Renal cortex interstitium (tissue), 15 donors: ENCODE measurements at places on chromosomes 11 and 22. TPM values are rescaled to one million over a fixed set of nuclear protein-coding genes. Genes with fewer than 3 reads are reported as not detected.

DNA sequence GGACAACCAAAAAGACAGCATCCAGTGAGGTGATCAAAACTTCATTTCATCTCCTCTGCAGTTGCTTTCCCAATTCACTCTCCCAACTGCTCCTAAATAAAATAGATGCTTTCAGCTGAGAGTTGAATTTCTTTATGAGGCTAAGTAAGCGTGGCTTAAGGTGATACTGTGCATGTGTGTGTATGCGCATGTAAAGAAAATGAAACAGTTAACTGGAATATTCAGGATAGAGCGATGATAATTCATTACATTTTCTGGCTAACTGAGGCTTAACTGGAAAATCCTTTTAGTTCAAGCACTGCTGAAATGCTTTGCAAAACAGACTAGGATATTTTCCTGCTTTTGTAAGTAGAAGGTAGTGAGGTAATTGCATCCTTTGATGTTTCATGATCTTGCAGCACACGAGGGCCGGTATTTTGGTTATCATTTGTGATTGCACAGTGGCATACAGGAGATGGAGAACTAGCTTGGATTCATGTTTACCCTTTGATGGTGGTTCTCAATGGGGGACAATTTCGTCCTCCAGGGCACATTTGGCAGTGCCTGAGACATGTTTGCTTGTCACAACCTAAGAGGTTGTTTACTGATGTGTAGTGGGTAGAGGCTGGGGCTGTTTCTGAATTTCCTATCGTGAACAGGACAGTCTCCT, 71.2 kb downstream of the ZBTB16 start:
- no peak for DNase-seq

DNA sequence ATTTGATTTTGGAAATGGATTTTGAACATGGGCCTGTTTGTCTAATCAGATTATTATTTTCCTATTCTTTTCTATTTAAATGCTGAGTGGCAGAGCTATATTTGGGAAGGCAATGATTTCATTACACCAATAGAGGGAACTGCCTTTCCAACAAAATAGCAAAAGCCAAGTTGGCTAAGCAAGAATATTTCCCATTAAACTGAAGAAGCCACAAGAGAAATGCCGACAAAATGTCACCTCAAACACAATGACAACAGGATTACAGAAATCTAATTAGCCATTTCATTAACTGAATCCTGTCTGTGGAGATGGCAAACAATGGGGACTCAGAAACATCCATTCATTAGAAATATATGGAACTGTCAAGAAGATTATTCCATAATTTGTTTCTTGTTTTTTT, 1593.1 kb upstream of the RAG2 start:
- no peak for DNase-seq

DNA sequence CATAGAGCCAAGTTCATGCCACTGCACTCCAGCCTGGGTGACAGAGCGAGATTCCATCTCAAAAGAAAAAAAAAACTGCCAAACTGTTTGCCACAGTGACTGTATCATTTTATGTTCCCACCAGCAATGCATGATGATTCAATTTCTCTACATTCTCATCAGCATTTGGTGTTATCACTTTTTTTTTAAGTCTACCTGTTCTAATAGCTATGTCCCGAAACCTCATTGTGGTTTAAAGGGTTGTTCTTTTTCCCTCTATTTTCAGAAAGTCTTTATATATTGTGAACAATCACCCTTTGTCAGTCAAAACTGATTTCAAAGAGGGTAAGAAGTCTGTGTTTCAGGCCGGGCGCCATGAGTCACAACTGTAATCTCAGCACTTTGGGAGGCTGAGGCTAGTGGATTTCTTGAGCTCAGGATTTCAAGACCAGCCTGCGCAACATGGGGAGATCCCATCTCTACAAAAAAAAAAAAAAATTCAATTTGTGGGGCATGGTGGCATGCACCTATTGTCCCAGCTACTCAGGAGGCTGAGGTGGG, 14.8 kb upstream of the FAM168A start:
- no peak for DNase-seq

- DNase-seq, result no peak
Measured at GRCh38 chr11:55357560-55358184, 10.1 kb upstream of the OR4A15 start.

DNA sequence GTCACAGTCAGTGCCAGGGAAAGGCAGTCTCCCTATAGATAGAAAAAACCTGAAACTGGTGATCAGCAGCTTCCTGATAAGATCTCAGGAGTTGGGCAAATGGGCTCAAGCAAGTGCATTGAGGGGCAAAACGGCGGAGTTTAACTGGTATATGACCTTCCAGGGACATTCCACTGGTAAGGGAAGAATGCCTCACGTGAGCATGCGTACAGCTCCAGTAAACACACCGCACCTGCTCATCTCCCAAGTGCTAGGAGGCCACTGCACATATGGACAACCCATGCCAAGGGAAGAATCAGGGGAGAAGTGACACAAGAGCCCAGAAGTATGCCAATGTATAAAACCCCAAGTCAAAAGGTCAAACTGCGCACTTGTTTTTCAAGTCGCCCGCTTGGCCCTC, 11.6 kb downstream of the HEPHL1 start:
- DNase-seq, result no peak

The OVOL1 gene
- polyA plus RNA-seq, result 9.6 TPM

The ANGPTL5 gene
- polyA plus RNA-seq, result not detected

The UPB1 gene
- 1.1 TPM for polyA plus RNA-seq
